GM04504 (cell line): ENCODE measurements at places on chromosomes 3 and 15.

DNA sequence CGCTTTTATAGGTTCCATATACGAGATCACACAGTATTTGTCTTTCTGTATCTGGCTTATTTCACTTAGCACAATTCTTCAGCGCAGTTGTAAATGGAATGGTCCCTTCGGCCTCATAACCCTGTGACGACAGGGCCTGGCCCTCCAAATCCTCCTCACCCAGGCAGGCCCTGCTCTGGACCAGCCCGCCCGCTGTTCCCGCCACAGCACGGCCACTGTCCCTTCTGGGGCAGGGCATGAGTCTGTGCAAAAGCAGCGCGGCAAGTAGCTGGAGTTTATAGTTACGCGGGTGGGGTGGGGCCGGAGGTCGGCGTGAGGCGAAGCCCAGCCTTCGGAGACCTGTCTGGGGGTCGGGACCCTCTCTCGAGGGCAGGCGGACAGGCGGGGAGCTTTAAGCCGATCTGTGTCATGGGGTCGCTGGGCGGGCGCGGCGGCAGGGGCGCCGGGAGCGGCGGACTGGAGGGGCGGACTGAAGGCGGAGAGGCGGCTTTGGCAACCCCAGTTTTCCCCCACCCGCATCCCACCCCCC lies 543 bp downstream of the ARPIN start:
- no peak for DNase-seq

DNA sequence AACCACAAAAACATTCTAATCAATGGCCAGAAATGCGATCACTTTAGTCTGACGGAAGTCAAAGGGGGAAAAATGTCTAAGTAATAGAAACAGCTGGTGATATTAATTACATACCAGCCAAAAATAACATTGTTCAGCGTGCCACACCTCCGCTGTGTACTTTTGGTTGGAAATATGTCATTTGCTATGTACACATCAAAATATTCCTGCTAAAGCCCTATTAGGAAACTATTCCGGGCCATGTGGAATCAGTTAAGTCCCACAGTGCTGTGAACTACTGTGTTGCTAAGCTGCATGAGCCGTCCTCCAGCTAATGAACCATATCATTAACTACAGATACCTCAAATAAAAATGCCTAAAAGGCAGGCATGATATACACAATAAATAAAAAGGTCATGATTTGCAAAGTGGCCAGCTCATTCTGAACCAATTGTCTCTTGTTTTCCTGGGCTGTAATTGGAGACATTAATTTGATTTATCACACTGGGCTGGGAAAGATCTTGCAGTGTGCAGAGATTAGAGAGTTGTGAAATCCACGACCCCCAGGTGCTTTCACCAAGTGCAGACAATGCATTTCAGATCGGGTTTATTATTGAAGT lies 200.5 kb upstream of the LRTM1 start:
- DNase-seq: peak; percentile 94

DNA sequence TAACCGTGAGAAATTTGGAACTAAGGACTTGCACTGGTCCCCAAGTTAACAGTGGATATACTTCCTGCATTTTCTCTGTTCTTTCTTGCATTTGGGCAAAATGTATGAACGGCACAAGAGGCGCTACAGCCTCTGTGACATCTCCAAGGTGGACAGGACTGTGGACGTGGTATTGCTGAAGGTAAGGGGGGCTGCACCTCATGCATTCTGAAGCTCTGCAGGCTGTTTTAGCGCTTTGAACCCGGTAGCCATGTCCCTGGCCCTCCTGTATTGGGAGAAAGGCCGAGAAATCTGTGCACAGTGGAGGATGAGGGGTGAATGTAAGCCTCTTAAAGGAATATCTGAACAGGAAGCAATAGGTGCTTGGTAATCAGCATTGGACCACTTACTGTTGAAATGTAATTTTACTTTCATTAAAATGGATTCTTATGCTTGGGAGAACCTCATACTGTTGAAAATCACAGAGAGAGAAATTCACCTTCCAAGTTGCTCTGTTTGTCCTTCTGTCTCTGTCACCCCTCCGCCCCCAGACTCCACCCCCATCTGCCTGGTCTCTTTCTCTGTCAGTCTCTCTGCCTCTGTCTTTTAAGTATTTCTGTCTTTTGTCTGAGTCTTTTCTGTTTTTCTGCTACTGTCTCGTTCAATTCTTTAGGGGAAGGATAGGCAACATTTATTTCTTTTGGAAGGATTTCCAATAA lies 174.6 kb downstream of the KLHL25 start:
- no peak for DNase-seq

GRCh38 chr3:17423786-17424536 lies 318.5 kb downstream of the TBC1D5 start:
- DNase-seq: no peak

DNA sequence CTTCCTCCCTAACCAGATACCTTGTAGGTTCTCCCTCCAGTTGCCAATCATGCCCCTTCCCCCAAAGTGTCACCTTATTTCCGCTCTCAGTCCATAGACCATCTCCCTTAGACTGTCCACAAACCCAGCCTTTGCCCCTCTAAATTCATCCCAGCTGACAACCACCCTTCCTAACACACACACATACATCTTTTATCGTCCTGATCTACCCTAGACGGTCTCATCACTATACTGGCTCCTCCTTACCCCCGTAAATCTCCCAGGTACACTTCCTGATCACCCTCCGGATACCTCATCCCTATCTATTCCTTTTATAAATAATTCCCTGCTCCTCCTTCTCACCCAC lies 828 bp downstream of the THOC7 start:
- DNase-seq: no peak

GRCh38 chr15:94300612-94301011 lies 69.3 kb downstream of the MCTP2 start:
- no peak for DNase-seq

GRCh38 chr3:66361356-66361755 lies 139.5 kb downstream of the LRIG1 start:
- DNase-seq: no peak

DNA sequence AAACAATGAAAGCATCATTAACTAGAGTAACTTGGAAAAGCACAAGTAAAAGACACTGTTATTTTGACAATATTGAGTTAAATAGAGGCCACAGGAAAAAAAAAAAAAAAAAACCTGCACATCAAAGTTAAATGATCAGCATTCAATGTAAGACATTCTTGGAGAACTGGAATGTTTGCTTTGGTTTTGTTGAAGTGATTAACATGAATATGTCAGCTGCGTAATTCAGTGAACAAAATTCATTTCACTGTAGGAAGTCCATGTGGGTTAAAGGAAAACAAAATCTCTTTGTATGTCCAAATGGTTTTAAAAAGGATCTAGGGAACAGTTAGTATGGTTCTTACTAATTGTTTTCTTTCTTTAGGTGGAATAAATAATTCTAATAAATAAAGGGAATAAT lies 252.8 kb upstream of the CNTN6 start:
- no peak for DNase-seq

- DNase-seq: no peak
These were observed 1047.0 kb downstream of the TUSC7 start for GRCh38 chr3:117756563-117756962.
